ENCODE measurements at places on chromosomes 12 and 14.

- no peak for DNase-seq
Observed at GRCh38 chr12:2408262-2408661, 355.5 kb downstream of the CACNA1C start.

- DNase-seq = no peak
Observed at GRCh38 chr12:123572391-123572790, 12.0 kb upstream of the TMED2 start.

DNA sequence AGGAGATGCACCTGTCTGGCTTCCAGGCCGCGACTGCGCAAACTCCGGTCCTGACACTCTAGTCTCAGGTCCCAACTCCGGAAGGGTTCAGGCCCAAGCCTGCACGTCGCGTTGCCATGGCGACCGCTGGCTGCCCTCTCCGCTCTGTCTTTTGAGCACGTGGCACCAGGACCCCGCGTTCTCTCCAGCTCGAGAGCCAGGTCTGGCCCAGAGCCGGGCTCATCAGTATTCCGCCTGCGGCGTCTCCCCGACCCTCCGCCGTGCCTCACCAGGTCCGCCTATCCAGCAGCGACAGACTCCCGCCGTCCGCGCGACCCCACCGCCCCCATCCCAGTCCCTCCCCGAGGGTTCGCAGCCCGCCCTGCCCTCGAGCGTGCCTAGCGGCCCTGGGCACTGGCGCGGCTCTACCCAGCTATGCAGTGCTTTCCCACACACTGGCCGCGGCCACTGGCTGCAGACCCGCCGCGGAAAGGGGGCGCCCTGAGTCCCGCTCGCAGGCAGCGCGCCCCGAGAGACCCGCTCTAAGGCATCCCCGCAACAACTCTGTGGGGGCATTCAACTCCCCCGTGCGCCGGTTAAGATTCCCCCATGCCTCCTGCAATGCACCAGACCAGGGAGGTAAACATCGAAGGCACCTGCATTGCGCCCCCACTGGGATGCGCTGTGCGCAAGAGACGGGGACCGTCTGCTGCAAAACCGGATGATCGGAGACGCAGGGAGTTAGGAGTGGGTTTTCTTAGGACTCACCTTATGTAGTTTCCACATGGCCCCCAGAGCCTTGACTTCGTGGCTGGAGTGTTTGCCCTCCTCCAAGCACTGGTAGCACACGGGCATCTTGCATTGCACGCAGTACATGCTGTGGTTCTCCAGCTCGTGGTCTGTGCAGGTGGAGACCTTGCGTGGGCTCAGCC, 1.3 kb downstream of the TRIM9 start:
- DNase-seq = no peak

GRCh38 chr12:52741375-52742195, 35.6 kb downstream of the KRT76 start:
- DNase-seq = peak; percentile 31

DNA sequence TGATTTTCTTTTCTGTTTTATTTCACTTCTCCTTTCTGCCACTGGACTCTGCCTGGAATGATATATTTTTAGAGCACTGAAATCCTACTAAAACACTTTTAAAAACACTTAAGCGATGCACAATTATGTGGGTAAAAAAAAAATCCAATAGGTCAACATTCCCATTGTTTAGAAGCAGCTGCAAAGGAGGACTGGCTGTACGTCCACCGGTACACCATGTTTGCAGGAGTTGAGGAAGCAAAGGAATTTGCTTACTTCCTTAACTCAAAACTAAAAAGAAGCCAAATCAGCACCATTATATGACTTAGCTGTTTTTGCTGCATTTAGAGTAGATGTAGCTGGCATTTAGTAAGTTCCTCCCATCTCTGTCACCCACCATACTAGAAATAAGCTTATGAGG, 186.8 kb upstream of the TMTC1 start:
- no peak for DNase-seq

GRCh38 chr14:101838476-101838875, 77.0 kb downstream of the PPP2R5C start:
- no peak for DNase-seq

- no peak for DNase-seq
Observed at GRCh38 chr12:111761706-111762105, 5.0 kb upstream of the ALDH2 start.

DNA sequence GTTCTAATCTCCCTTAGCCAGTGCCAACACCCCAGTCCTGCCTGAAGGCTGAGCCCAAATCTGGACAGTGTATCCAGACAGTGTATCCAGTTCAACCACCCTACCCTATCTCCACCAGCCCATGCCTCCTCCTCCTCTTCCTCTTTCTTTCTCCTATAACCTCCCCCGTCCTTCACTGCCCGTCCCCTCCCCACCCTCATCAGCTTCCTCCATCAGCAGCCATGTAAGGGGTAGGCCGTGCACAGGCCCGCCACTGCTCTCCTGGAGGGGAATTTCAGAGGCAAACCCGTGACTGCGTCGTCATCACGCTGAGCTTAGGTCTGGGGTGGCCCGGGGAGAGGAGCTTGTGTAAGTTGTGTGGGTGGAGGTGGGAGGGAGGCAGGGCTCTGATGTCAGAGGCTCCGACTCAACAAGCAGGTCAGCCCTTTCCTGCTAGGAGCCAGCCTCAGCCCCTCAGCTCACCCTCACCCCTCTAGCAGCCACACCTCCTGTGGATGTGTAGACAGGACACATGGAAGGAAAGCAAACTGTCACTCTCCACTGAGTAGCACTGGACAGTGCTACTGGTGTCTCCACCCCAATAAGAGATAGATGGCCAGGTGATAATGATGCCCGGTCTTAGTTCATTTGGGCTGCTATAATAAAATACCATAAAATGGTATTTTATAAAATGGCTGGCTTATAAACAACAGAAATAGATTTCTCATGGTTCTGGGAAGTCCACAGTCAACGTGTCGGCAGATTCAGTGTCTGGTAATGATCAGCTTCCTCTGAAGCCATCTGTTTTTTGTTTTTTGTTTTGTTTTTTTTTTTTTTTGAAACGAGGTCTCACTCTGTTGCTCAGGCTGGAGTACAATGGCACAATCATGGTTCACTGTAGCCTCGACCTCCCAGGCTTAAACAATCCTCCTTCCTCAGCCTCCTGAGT, 50.5 kb downstream of the IRF2BPL start:
- no peak for DNase-seq

- no peak for DNase-seq
Observed at GRCh38 chr14:34680806-34681479, 33.5 kb downstream of the CFL2 start.

DNA sequence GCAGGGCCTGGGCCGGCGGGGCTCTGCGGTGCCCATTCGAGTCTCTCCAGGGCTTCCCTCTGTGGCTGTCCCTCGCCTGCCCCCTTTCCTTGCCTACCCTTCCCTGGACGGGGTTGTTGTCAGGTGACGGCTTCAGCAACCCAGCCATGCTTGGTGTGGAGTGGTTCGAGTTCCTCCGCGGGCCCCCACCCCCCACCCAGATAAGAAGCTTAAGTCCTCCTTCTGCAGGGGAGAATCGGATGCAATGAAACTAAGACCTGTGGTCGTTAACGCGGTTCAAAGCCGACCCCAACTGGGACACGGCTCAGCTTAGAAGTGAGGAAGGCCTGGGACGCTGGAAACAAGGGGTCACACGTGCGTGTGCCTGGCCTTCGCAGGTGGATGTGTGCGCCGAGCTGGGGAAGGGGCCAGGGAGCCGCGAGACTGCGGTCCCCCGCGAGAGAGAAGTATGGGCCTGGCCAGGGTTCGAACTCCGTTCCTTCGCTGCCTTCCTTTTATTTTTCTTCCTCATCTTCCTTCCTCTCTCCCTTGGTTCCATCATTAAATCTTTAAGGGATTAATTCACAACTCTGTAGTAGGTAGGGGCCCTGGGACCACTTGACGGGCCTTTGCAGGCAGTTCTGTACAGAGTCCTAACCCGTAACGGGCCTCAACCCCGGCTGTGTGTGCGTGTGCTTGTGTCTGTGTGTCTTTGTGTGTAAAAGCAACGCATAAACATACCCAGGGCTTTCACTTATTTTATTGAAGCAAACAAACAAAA, 3.5 kb downstream of the TTC6 start:
- DNase-seq = no peak

DNA sequence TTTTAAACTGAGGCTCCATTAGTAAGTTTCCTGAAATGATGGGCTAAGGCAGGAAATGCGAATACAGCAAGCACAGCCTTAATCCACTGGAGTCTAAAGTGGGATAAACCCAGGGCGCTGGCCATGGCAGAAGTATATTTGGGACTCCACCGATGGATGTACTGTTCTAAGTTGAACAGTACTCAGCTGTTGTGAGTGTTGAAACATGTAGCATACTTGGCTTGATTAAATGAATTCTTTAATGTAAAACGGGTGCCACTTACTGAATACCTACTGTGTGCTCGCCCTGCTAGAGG, 996 bp downstream of the SSPN start:
- DNase-seq = no peak

DNA sequence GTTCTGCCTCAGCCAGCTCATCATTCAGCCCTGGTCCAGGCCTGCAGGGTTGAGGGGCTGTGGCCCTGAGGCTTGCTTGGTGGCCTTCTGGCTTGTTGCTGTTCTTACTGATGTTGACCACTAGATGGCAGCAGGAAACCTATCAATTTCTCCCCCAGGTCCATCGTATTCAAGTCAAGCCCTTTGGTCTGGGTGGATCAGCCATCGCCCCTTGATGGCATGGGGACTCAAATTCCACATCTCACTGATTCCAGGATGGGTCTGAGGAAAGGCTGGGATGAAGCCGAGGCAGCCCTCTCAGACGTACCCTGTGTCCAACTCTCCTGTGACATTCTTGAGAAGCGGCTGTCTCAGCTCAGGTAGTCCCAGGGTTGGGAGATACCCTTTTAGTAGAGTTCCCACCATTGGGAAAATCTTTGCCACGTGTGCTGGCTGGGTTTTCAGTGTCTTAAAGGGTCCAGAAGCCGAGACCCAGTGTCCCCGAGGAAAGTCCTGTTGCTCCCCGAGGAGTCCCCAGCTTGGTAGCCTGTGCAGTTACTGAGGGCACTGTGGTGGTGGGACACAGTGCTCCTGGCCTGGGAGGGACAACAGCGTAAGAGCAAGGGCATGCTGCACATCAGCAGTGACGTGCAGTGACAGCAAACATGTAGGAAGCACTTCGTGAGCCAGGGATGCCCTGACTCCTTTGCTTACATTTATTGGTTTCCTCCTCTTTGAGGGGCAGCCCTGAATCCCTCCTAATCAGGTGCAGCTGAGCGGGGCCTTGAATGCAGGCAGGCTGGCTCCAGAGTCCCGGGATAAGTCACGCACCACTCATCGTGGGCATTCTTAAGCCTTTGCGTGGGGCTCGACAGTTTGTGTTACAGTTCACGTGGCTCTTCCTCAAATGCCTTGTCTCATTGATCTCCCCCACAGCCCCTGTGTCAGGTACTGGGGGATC, 58.6 kb downstream of the TSPAN9 start:
- DNase-seq = peak; percentile 72

GRCh38 chr12:88628856-88629509, 48.7 kb upstream of the KITLG start:
- peak; percentile 47 for DNase-seq

DNA sequence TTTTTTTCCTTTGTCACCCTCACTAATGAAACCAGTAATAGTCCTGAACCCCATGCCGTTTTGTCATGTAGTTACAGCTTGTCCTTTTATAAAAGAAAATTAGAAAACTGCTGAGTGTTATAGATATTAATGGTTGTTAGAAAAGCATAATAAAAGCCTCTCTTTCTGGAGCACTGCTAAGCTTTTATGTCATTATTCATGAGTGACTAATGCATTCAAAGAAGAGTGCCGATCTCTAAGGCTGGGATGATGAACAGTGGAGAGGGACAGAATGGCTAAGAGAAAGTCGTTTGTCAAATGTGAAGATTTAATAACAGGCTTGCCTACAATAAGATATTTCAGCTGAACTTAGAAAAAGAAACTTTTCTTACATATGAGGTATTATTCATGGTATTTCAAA, 121.6 kb downstream of the MGAT4C start:
- DNase-seq = no peak

- no peak for DNase-seq
Observed at GRCh38 chr12:123164222-123164621, 13.3 kb upstream of the PITPNM2 start.

DNA sequence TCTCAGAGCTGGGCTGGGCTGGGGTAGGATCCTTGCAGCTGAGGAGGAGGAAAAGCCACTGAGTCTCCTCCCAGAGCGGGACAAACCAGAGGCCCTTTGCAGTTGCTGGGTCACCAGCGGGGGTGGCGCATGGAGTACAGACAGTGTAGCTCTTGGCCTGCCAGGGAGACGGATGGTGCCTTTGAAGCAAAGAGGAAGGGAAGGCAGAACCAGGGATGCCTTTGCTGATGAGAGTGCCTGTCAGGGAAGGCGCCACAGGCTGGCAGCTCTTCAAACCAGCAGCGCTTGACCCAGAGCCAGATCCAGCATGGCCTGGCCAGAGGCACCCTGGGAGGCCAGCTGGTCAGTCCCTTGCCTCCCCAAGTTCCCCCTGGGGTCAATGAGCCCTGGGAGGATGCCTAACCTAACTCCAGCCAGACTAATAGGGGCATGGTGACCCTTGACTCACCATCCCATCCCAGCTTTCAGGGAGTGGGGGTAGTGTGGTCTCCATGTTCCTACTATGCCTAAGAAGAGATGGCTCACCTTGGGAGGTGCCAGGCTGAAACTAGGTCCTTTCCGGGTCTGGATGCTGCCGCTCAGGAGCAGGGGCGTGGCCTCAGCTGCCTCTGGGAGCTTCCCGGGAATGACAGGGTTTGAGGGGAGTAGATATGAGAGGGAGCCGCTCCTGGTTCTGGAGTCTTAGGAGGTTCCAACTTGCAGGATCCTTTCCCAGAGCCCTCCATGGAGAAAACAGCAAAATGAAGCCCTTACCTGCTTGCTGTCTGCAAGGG, 19.8 kb downstream of the VASH1 start:
- no peak for DNase-seq

GRCh38 chr14:90720832-90721231, 95.4 kb downstream of the TTC7B start:
- DNase-seq = no peak

DNA sequence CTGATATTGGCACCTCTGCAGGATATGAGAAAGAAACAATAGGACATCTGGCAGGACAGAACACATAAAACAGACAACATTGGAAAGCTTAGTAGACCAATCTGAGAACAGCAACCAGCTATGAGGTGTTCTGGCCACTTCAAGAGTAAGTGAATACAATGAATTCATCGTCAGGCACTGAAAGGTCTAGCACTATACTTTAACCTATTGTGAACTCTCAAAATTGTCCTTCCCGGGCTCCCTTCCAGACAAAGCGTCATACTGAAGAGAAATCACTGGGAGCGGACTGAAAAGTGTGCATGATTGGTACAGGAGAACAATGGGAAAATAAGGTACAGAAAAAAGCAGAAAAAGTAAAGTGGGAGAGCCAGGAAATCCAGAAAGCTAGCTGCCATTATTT, 75.8 kb downstream of the LRP6 start:
- no peak for DNase-seq

GRCh38 chr14:31543969-31544799, 17.0 kb upstream of the NUBPL start:
- no peak for DNase-seq

GRCh38 chr12:120438495-120439198, 734 bp downstream of the COX6A1 start:
- DNase-seq = no peak

DNA sequence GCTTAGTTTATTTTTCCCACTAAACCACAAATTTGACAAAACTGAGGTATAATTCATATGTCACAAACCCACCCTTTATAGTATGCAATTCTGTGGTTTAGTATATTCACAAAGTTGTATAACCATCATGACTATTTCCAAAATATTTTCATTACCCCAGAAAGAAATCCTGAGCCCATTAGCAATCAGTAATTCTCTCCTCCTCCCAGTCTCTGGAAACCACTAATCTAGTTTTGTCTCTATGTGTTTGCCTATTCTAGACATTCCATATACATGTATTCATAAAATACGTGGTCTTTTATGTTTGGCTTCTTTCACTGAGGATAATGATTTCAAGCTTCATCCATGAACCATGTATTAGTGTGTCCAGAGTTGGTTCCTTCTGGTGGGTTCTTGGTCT, 267.6 kb downstream of the AEBP2 start:
- DNase-seq = no peak
